ENCODE measurements at places on chromosomes 12 and 14.

DNA sequence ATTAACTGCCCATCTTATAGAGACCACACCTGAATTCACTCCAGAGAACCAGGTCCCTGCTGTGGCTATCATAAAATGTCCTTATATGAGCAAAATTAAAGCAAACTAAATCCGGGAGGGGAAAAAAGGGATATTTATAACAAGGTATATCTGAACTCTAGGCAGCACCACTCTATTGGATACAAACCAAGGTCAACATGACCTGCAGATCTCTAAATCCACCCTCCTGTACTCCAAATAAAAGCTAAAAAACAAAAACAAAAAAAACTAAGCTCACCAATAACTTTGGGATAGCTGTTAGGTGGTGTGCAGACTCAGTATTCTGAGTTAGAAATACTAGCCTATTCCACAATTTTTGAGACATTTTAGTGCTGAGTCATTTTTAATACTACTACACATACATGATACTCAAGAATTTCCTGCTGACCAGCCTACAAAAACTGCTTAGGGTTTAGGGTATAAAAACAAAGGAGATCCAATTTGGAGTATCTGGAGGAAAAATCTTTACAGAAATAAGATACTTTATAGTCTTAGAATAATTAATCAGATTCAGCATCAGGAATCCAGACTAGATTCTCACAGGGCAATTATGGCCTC lies 46.6 kb upstream of the LTBP2 start:
- DNase-seq = no peak

DNA sequence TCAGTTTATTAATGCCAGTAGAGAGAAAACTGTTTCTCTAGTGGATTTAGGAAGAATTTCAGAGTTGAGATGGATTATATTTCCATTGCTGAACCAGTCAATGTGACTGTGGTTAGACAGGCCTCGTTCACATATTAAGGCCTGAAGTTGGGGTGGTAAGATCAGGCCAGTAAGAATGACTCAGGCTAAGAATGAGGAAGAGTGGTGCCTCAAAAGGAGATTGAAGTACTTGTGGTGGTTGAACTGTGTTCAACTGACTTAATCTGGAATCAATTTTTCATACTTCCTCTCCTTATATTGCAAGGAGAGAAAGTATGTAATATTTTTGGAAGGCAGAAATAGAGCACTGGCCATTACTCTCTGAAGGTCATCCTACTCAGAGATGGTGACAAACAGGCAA lies 37.8 kb upstream of the ATF7IP start:
- DNase-seq = no peak

- no peak for DNase-seq
These were observed 43.0 kb upstream of the MANSC4 start for GRCh38 chr12:27823038-27823437.

- DNase-seq = no peak
These were observed 392.3 kb downstream of the TMEM121 start for GRCh38 chr14:105918496-105919262.

- DNase-seq = no peak
These were observed 101.6 kb downstream of the SLC15A5 start for GRCh38 chr12:16175840-16176239.

GRCh38 chr14:65080960-65081747 lies 21.2 kb downstream of the MAX start:
- DNase-seq = no peak

GRCh38 chr12:132827763-132828703 lies 636 bp downstream of the GOLGA3 start:
- DNase-seq = no peak

GRCh38 chr12:27179400-27180214 lies 64.5 kb upstream of the STK38L start:
- no peak for DNase-seq

- no peak for DNase-seq
These were observed 19.7 kb upstream of the NGB start for GRCh38 chr14:77290705-77291104.
